Adrenal gland (tissue), 19 donors: ENCODE measurements at places on chromosomes 5 and 9.

DNA sequence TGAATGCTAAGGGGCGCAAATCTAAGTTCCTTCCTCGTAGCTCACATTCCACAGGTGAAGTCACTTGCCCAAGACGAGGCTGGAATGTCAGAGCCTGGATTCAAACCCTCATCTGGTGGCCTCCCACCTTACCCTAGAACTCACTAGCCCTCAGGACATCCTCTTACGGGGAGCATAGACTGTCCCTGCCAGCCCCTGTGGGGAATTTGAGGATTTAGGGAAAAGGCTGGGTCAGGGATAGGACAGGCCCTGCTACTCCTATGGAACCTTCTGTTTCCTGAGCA, 45.0 kb downstream of the IRF1 start:
- no peaks in the 10 kb centered on the region for H3K36me3 ChIP-seq
- H3K27ac ChIP-seq, result no peak overlapping the region
- H3K4me3 ChIP-seq, result no peak overlapping the region
- no peaks in the 10 kb centered on the region for H3K27me3 ChIP-seq
- no peak for DNase-seq
- H3K4me1 ChIP-seq, result peaks cover 16% of the 10 kb centered on the region

DNA sequence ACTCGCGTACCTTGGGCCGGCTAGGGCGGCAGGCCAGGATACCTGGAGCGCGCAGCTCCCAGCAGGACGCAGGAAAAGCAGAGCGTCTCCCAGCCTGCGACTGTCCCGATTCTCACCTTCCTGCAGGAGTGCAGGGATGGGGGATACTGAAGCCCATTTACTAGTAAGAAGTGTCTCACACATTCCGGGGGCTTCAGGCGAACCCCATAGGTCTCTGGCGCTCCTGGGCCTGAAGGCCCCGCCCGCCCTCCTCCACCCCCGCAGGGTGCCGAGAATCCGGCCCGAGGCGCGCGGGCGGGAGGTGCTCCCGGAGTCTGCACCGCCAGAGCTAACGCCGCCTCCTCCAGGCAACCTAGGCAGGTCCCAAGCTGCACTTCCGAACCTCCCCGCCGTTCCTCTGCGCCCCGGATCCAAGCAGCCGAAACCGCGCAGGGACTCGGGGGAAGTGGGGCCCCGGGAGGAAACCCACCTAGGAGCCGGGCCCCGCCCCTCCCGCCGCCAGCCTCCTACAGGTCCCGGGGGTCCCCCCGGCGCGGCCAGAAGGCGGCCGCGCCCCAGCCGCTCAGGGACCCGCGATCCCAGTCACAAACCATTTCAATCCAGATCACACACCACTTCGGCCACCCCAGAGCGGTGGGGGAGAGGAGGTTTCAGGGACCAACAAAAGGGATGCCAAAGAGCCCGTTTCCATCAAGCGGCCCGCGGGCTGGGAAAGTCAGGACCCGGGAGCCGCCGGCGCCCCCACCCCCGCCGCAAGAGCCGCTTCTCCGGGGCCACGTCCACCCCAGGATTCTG, 1.2 kb downstream of the ROR2 start:
- peaks cover 29% of the 10 kb centered on the region for H3K4me1 ChIP-seq
- H3K36me3 ChIP-seq, result no peaks in the 10 kb centered on the region
- peak overlapping the region; percentile 80 for H3K27ac ChIP-seq
- peak overlapping the region; percentile 62 for H3K4me3 ChIP-seq

GRCh38 chr5:79992891-79993657, 2.0 kb upstream of the MTX3 start:
- no peak for DNase-seq
- H3K4me1 ChIP-seq, result peaks cover 21% of the 10 kb centered on the region
- H3K27me3 ChIP-seq, result no peaks in the 10 kb centered on the region

DNA sequence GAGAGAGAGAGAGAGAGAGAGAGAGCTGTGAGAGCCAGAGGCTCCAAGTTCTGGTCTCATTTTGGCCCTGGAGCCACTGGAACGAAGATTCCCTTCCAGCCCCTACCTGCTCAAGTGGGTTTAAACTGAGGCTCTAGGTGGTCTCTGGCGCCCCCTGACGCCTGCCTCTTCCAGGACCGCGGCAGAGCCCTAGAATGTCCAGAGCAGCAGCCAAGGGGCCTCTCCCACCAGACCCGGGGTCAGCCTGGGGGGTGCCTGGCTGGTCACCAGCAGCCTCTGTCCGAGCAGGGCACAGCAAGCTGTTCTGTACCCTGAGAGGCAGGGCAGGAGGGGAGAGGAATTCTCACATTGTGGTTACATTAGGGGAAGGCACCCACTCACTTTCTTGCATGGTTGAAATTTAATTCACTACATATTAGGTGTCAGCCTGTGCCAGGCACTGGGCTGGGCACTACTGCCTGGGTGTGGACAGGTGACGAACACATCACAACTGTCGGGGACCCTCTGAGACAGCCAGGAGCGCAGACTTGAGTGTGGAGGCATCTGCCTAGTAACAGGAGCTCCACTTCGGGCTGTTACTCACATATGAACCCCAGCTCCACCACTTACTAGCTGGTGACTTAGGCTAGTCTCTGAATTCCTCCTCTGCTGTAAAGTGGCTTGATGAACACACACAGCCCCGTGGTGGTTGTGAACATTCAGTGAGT, 44.5 kb downstream of the AMBP start:
- H3K27ac ChIP-seq, result no peak overlapping the region
- no peak overlapping the region for H3K4me3 ChIP-seq
- H3K4me1 ChIP-seq, result no peaks in the 10 kb centered on the region
- peaks cover 53% of the 10 kb centered on the region for H3K36me3 ChIP-seq

GRCh38 chr9:133848471-133849109, 110.4 kb upstream of the SARDH start:
- DNase-seq, result no peak
- peaks cover 21% of the 10 kb centered on the region for H3K4me1 ChIP-seq
- no peaks in the 10 kb centered on the region for H3K27me3 ChIP-seq
- no peaks in the 10 kb centered on the region for H3K36me3 ChIP-seq

- peaks cover 9% of the 10 kb centered on the region for H3K4me1 ChIP-seq
- no peak for DNase-seq
- H3K27me3 ChIP-seq, result peaks cover 6% of the 10 kb centered on the region
- no peak overlapping the region for H3K4me3 ChIP-seq
Observed at GRCh38 chr5:159913501-159913900, 2.8 kb upstream of the ADRA1B start.
